ENCODE measurements at places on chromosomes 5 and 9.

- DNase-seq: no peak
These were observed 92.1 kb downstream of the RXRA start for GRCh38 chr9:134418354-134418753.

DNA sequence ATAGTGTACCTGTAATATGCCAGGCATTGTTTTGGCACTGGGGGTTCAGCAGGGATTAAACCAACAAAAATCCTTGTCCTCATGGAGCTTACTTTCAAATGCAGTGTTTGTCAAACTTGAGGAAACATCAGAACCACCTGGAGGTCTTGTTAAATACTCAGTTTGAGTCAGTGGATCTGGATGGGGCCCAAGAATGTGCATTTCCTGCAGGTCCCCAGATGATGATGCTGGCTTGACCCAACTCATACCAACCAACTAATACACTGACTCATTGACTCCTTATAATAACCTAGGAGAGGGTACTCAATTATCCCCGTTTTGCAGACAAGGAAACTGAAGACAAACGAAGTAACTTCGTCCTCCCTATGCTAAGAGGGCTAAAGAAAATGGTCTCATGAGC, 11.3 kb downstream of the WWC1 start:
- no peak for DNase-seq

- DNase-seq: no peak
These were observed 107.5 kb downstream of the NDFIP1 start for GRCh38 chr5:142215915-142216681.

DNA sequence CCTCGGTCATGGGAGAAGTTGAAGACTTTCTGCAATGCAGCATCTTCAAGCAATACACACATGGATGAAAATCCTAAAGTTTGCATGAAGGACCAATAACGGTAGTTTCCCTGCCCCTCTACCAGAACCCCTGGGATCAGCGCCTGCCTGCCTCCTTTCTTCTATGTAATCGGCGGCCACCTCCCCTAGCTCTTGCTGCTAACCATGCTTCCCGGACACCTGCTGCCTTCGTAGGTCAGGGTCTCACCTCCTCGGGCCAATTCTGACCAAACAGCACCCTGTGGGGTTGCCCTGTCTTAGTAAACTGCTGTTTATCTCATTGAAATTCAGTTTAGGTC, 388 bp upstream of the MED10 start:
- DNase-seq: no peak

DNA sequence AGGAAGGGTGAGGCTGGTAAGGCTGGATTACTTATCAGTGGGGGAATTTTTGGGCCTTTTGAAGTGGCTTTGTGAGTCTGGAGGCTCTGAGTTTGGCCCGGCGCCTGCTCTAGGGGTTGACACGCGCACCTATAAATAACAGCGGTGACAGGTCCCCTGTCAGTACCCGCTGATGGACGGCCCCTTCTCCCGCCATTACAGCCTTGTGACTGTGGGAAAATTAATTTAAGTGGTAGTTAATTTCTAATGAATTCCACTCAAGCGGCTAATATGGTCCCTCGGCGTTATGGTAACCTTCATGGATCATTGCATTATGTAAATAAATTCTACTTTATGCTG, 16.5 kb downstream of the MRPL36 start:
- no peak for DNase-seq

DNA sequence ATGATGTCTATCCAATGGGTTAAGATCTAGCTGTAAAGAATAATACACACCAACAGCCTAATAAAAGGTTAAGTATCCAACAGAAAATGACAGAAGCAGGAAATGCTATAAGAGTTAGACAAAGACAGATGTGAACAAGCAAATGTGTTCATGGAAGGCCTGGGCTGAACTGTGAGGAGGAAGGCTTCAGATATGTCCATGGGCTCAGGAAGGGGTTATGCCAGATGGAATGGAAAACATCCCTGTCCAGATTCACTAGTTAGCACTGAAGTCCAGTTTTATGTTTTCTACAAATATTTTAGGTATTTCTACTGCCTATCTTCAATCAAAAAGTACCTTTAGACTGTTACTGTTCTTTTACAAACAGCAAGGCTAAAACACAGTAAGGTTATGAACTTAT, 27.1 kb downstream of the ERAP1 start:
- DNase-seq: no peak

DNA sequence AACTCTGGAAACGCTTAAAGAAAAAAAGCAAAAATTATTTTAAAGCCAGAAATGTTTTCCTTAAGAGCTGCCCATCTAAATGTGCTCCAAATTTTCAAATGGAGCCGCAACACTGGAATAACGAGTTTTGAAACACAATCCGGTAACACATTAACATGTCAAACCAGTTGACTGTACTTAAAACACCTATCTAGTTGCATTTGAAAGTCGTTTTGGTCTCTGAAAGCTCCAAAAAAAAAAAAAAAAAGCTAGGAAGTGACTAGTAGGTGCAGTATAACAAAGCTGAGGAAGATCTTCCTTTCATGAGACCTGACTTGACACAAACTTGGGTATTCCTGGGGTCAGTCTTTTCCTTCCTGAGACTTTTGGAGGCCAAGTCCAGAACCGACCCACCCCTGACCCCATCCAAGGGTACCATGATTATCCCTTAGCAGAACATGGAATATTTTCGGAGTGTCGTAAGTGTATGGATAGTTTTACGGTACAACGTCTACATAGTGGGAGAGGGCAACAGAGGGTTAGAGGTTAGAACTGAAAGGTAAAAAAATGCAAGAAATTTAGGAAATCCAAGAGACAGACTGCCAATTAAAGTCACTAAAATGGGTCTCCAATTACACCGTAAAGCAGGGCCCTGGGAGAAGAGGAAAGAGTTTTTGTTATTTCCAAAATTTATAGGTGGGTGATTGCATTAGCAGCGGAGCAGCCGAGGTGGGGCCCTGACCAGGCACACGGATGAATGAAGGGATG, 812 bp downstream of the CETN3 start:
- no peak for DNase-seq

- no peak for DNase-seq
These were observed 21.8 kb downstream of the KIAA1958 start for GRCh38 chr9:112508377-112508776.

- DNase-seq: no peak
These were observed 388.5 kb downstream of the CAAP1 start for GRCh38 chr9:26504057-26504456.

DNA sequence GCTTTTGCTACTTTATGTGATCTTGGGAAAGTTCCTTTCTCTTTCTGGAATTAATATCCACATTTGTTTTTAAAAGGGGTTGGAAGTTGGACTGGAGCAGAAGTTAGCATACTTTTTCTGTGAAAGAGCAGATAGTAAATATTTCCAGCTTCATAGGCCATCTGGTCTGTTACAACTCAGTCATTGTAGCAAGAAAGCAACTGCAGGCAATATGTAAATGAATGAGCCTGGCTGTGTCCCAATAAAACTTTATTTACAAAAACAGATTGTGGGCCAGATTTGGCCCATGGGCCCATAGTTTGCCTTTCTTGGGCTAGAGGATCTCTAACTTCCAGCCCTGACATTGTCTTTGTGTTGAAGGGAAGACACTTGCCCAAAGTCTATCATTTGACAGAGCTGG, 104.4 kb downstream of the ACTL7B start:
- no peak for DNase-seq

GRCh38 chr5:65809817-65810531, 88.0 kb downstream of the NLN start:
- no peak for DNase-seq

GRCh38 chr5:73135429-73136054, 15.2 kb downstream of the TMEM171 start:
- no peak for DNase-seq

DNA sequence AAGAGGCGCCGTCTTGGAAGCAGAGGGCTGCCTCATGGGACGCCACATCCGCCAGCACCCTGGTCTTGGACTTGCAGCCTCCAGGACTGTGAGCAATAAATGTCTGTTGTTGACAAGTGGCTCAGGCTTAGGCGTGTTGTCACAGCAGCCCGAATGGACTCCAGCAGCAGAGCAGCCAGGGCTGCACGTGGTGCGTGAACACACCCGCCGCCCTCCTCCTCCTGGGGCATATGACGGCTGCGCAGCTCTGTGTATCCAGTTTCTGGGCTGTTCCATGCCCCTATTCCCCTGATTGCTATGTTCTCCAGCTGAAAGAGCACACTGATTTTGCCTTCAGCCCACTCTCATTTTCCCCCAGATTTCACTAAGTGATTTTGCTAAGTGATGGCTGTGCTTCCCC, 36.0 kb upstream of the CLPTM1L start:
- DNase-seq: no peak

- DNase-seq: no peak
These were observed 47.0 kb upstream of the EXOC3 start for GRCh38 chr5:395921-396530.

DNA sequence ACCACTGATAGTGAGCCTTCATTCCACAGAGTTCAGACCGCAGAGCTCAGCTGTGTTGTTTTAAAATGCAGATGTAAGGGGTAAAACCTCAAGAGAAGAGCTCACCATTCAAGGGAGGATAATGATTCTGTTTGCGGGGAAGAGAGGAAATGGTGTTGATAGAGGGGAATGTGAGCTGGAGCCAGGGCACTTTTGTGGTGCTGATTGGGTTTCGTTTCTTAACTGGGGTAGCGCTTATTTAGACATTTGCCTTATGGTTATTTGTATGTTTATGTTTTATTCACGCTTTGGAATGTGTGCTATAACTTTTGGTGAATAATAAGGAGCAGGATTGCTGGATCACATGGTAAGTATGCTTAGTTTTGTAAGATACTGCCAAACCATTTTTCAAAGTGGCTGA, 42.5 kb downstream of the STXBP1 start:
- DNase-seq: no peak

GRCh38 chr5:67842806-67843205, 372.8 kb upstream of the PIK3R1 start:
- peak; percentile 37 for DNase-seq

GRCh38 chr5:96074460-96074859, 112.8 kb upstream of the ELL2 start:
- no peak for DNase-seq

- DNase-seq: no peak
These were observed 250.1 kb upstream of the KLF4 start for GRCh38 chr9:107739601-107740082.

DNA sequence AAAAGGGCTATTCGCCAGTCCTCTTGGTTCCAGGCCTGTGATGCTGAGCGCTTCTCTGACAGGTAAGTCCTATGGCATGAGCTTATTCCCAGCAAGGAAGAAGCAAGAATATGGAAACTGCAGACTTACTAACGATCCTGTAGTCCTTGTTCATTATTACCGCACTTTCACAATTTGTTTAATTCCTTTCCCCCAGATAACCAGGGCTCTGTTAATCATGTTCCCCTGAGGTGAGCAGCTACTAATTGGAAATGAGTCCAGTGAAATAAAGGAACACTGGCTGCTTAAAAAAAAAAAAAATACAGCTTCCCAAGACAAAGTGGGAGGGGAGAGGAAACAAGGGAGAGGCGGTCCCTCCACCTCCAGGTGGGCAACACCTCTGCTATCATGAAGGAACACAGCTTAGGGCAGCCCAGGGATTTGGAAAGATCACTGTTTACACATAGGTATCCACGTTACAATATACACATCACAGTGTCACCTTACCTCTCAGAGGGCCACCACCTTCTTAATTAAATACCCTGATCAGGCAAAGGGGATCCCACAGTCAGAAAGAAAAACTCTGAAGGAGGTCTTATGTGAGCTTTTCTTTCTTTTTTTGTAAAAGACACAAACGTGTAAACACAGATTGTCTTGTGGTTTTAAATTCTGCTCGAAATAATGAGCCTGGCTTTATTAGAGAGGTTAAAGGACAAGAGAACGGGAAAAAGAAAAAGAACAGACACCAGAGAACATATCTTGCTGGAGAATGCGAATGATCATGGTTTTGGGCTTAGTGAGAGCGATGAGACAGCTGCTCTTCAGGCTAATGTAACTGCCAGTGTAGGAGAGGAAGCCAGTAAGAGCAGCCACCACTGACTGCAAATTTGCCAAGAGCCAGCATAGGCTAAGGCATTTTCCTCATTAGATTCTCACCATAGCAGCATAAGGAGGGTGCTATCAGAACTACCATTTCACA, 258.6 kb downstream of the CRB2 start:
- no peak for DNase-seq

DNA sequence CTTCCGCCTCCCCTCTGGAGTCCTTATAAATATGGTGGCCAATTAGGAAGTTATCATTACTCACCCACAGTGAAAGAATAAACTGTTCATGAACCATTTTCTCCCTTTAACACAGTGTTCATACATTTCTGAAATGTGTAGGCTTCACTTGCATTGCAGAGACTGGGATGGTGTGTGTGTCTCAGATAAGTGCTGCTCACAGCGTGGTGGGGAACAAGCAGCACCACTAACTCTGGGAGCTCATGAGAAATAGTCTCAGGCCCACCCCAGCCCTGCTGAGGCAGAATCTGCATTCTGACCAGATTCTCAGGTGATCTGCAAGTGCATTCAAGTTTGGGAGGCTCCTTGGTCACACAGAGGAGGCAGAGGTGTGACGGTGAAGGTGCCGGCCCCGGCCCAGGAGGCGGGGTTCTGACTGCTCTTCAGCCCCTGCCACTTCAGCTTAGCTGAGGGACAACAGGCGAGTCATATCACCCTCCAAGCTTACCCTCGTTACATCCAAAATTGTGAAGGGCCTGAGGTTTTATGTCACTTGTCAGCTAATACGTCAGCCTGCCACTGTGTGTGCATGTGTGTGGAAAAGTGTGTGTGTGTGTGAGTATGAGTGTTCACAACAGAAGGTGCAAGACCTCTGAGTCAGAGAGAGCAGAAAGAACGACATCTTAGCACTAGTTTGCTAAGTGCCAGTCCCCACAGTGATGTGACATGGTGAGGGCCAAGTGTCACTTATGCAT, 34.7 kb downstream of the DAP start:
- DNase-seq: no peak

- no peak for DNase-seq
These were observed 43.4 kb downstream of the PFDN1 start for GRCh38 chr5:140259500-140259899.

DNA sequence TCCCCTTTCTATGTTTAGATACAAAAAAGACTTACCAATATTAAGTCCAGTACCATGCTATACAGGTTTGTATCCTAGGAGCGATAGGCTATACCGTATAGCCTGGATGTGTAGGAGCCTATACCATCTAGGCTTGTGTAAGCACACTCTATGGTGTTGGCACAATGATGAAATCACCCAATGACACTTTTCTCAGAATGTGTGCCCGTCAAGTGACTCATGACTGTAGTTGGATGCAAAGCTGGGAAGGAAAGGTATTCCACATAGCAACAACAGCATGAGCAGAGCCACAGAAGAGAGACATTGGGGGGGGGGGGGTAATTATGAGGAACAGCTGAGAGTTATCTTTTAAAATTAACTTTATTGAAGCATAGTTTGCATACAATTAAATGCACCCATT, 63.2 kb downstream of the TTLL11 start:
- DNase-seq: no peak
